ENCODE measurements at places on chromosomes 6 and 20. TPM values are rescaled to one million over a fixed set of nuclear protein-coding genes. Genes with fewer than 3 reads are reported as not detected.

The CNBD2 gene
- 1.8 TPM for polyA plus RNA-seq

The SLC17A1 gene
- polyA plus RNA-seq: not detected

The CAPN11 gene
- polyA plus RNA-seq: 0.04 TPM

The GPR63 gene
- polyA plus RNA-seq: 1.6 TPM

The PREX1 gene
- polyA plus RNA-seq: 0.69 TPM

The TMEM74B gene
- polyA plus RNA-seq: not detected

The ULBP1 gene
- polyA plus RNA-seq: 2.6 TPM

The LY6G5B gene
- 7.0 TPM for polyA plus RNA-seq

DNA sequence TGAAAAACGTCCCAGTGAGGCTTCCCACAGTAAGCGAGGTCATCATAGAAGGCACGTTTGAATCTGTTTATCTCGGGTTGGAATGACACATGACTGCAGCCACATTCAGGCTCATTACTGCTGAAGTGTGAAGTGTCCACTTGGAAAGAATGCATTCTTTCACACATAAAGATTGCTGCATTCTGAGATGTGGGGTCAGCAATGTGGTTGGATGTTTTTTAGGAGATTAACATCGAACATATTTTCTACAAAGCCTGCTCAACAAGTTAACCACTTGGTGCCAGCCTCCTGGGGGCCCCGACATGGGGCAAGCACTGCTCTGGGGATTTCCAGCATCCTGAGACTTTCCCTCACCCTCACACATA is 79.9 kb downstream of the BMP6 start:
- DNase-seq: no peak

DNA sequence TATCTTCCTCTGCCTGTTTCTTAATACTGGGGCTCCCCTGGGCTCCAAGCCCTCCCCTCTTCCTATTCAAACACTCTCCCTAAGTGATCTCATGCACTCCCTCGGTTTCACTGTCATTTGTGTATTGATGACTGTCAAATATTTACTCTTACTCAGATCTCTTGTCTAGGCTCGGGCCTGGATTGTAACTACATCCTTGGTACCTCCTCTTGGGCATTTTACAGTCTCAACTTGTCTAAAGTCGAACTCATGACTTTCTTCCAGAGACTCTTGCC is 189.4 kb upstream of the PRDM1 start:
- no peak for DNase-seq

- DNase-seq: no peak
These were observed 32.0 kb upstream of the PCMTD2 start for GRCh38 chr20:64223526-64224067.

GRCh38 chr6:138673346-138674014 is 100.1 kb upstream of the CCDC28A start:
- DNase-seq: no peak

- DNase-seq: no peak
These were observed 32.8 kb downstream of the TSPYL4 start for GRCh38 chr6:116221067-116221466.

GRCh38 chr6:137339929-137340559 is 120.9 kb upstream of the IFNGR1 start:
- no peak for DNase-seq

DNA sequence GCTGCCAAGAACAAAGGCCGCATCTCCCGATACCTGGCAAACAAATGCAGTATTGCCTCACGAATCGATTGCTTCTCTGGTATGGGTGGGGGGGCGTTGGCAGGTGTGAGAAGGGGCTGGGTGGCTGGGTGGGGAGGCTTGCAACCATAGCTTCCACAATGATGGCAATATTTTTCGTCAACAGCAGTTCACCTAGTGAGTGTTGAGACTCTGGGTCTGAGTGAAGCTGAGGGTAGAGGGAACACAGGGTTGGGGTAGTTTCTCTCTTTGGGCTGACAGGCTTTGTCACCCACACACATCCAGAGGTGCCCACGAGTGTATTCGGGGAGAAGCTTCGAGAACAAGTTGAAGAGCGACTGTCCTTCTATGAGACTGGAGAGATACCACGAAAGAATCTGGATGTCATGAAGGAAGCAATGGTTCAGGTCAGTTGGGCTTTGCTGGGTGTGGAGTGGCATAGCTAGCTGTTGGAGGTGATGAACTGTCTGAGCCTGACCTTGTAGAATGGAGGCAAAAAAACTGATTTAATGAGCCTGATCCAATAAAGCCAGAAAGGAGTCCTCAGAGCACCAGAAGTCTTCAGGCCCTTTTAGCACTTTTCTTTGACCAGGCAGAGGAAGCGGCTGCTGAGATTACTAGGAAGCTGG is 4.2 kb downstream of the NOP56 start:
- DNase-seq: no peak

All from AG04450 (cell line).